Muscle of leg (tissue), 16 donors: ENCODE measurements at places on chromosomes 16 and 17. TPM values are rescaled to one million over a fixed set of nuclear protein-coding genes. Genes with fewer than 3 reads are reported as not detected.

FAM171A2 gene
- total RNA-seq, result 52.9 TPM

POLR3K gene
- total RNA-seq, result 2.7 TPM

PYDC1 gene
- not detected for total RNA-seq

KRTAP9-2 gene
- total RNA-seq, result not detected

NPTX1 gene
- 0.13 TPM for total RNA-seq
